ENCODE measurements at places on chromosomes 16 and 17.

DNA sequence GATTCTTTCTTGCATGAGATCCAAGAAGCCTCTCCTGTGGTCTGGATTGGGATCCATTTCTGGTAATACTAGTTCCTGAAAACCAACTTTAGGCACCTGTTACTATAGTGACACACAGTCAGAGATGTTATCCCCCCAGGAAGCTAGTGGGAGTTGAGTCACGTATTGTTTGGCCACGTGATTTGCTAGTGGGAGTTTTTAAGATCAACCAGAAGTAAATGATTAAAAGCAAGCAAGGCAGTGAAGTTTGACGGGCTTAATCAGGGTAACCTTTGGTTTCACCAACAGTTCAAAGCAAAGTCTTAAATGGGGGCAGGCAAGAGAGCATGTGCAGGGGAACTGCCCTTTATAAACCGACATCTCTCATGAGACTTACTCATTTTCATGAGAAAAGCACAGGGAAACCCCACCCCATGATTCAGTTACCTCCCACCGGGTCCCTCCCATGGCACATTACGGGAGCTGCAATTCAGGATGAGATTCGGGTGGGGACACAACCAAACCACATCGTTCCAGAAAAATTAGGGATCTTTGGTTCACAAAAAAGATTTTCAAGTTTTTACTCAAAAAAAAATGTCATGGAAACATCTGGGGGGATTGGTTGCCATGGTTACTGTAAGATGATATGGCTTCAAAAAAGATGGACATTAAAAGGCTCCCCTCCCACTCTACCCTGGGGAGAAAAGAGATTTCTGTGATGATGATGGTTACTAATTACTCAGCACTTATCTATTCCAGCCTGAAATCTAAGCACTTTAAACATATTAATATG lies 483.1 kb upstream of the ERCC4 start:
- DNase-seq: no peak

DNA sequence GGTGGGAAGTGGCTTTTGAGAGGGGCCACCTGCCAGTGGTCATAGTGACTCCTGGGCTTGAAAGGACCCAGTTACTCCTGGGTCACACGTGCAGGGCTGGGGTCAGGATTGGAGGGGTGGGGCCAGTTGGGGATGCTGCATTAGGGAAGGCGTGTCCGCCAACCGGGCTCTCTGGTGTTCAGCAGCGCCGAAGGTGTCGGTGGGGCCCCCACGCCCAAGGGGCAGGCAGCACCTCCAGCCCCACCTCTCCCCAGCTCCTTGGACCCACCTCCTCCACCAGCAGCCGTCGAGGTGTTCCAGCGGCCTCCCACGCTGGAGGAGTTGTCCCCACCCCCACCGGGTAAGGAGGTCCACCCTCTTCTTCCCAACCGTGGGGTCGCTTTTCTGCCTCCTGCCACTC lies 9.5 kb downstream of the ABI3 start:
- DNase-seq: no peak

GRCh38 chr17:66285149-66285548 lies 17.3 kb upstream of the PRKCA start:
- no peak for DNase-seq

GRCh38 chr17:7392696-7393612 lies 1.4 kb downstream of the PLSCR3 start:
- no peak for DNase-seq

- DNase-seq: no peak
Observed at GRCh38 chr16:89197033-89197632, 3.2 kb downstream of the SLC22A31 start.

DNA sequence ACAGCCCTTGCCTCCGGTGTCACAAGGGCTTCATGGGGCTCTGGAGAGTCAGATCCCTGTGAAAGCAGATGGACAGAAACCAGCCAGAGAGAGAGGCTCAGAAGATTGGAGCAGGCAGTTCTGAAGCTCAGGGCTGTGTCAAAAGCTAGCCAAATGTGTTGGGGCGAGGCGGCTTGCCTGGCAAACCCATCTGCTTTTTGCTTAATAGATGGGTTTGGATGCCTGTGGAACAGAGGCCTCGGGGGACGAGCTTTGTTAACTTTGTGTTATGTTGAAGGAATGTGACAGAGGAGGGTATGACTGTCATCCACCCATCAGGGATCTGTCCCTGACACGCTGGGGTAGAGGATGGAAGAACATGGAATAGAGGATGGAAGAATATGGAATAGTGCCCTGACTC lies 21.0 kb upstream of the SLC12A3 start:
- no peak for DNase-seq

Measured in T-helper 9 cell (primary cell).